HCT116 (cell line): ENCODE measurements at places on chromosomes 6 and 20. TPM values are rescaled to one million over a fixed set of nuclear protein-coding genes. Genes with fewer than 3 reads are reported as not detected.
A peak's percentile ranks its signal among the peaks of the same experiment; 100 is the strongest.

- H3K36me3 ChIP-seq, result peaks cover 7% of the 10 kb centered on the region; the same call in 1 of the 2 replicates
- DNase-seq, result no peak
- H3K4me1 ChIP-seq, result no peaks in the 10 kb centered on the region
- H3K27me3 ChIP-seq, result no peaks in the 10 kb centered on the region
Measured at GRCh38 chr6:129615496-129615895, 94.5 kb downstream of the ARHGAP18 start.

- H3K4me3 ChIP-seq, result peak overlapping the region; percentile 51
- peaks cover 4% of the 10 kb centered on the region; the same call in 1 of the 2 replicates for H3K4me1 ChIP-seq
- H3K27ac ChIP-seq, result no peak overlapping the region
- peak; percentile 47 for DNase-seq
Measured at GRCh38 chr20:46562373-46563169, 12.1 kb upstream of the OCSTAMP start.

DNA sequence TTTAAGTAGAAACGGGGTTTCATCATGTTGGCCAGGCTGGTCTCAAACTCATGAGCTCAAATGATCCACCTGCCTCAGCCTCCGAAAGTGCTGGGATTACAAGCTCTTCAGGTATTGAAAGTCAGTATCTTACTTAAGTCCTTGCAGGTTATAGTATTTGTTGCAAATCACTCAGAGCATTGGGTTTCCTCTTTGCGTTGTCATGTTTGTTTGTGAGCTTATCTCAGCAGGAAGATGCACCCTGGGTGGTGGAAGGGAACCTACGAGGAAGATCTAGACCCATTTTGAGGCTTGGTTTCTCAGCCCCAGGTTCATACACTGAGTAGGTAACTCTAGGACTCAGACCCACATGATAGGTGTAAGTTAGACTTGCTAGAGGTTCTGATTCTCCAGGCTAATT lies 18.6 kb downstream of the MYH7B start:
- no peak for DNase-seq
- no peak overlapping the region for H3K27ac ChIP-seq
- H3K36me3 ChIP-seq, result no peaks in the 10 kb centered on the region
- H3K4me1 ChIP-seq, result no peaks in the 10 kb centered on the region

DNA sequence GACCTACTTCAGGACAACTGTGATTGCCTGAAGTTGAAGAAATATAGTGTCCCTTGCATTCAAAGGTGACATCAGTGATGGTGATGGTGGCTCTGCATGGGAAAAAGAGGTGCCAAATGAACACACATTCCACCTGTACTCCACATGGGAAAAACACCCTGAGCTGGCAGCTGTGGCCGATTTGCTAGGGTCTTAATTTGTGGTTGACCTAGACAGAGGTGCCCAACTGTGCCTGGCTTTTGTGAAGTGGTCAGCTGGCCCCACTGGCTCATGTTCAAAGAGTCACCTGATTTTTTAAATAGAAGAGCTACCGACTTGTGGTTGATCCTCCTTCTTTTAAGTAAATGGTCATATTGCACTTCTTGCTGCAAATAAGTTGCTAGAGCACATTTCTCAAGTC lies 7.6 kb upstream of the GCNT2 start:
- H3K36me3 ChIP-seq, result no peaks in the 10 kb centered on the region
- DNase-seq, result no peak
- H3K4me1 ChIP-seq, result no peaks in the 10 kb centered on the region; the same call in 1 of the 2 replicates
- no peak overlapping the region for H3K4me3 ChIP-seq
- no peak overlapping the region for H3K27ac ChIP-seq

GRCh38 chr6:1966713-1967112 lies 278.7 kb downstream of the GMDS start:
- H3K4me1 ChIP-seq, result no peaks in the 10 kb centered on the region
- no peak overlapping the region for H3K27ac ChIP-seq
- DNase-seq, result no peak
- H3K4me3 ChIP-seq, result no peak overlapping the region
- H3K27me3 ChIP-seq, result no peaks in the 10 kb centered on the region
- no peaks in the 10 kb centered on the region for H3K36me3 ChIP-seq

GRCh38 chr6:135012349-135012748 lies 42.3 kb downstream of the HBS1L start:
- no peak overlapping the region for H3K27ac ChIP-seq
- no peak overlapping the region for H3K4me3 ChIP-seq
- no peaks in the 10 kb centered on the region for H3K4me1 ChIP-seq
- no peak for DNase-seq
- no peaks in the 10 kb centered on the region for H3K36me3 ChIP-seq

- no peaks in the 10 kb centered on the region for H3K27me3 ChIP-seq
- no peak overlapping the region for H3K4me3 ChIP-seq
- peaks cover 16% of the 10 kb centered on the region for H3K4me1 ChIP-seq
- DNase-seq, result no peak
- H3K36me3 ChIP-seq, result no peaks in the 10 kb centered on the region
- H3K27ac ChIP-seq, result no peak overlapping the region
Measured at GRCh38 chr6:157531986-157532365, 151.0 kb downstream of the ZDHHC14 start.

DNA sequence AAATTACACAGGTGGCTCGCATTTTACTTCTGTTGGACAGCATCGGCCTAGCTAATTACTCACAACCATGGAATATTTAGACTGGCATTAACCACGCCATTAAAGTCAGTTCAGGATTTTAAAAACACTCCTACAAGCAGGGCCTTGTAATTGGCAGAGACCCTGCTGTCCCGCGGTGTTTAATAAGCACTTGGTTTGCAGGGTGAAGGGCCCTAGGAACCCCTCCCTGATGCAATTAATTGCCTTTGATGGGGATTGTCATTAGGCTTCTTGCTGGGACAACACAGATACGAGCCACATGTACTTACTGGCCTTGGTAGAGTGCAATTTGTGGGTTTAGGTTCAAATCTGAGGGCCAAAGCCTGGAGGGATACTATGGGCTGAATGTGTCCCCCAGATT lies 7.8 kb upstream of the VSTM2L start:
- no peaks in the 10 kb centered on the region for H3K4me1 ChIP-seq
- H3K27me3 ChIP-seq, result peaks cover 10% of the 10 kb centered on the region; the same call in 1 of the 2 replicates
- H3K4me3 ChIP-seq, result no peak overlapping the region
- H3K27ac ChIP-seq, result no peak overlapping the region

DNA sequence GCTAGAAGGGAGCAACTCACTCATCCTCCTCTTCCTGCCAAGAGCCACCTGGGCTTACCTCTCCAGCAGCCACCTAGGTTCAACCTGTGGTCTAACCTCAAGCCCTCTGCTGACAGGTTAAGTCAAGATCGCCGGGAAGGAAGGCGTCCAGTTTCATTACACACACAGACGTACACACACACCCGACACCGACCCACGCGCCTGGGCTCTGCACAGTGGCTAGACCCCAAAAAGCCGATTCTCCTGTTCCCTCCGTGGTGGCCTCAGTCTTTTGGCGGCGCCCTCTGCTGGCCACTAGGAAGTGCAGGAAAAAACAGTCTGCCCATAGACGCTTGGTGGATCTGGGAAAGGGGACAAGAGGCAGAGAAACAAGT lies 52.8 kb downstream of the MRPL14 start:
- peak overlapping the region; percentile 31; the same call in 1 of the 2 replicates for H3K27ac ChIP-seq
- no peak for DNase-seq
- H3K27me3 ChIP-seq, result no peaks in the 10 kb centered on the region
- H3K36me3 ChIP-seq, result no peaks in the 10 kb centered on the region
- H3K4me3 ChIP-seq, result peak overlapping the region; percentile 38
- peaks cover 35% of the 10 kb centered on the region for H3K4me1 ChIP-seq

- no peak overlapping the region for H3K27ac ChIP-seq
- no peaks in the 10 kb centered on the region for H3K4me1 ChIP-seq
- no peaks in the 10 kb centered on the region for H3K36me3 ChIP-seq
- no peak for DNase-seq
Measured at GRCh38 chr6:121608270-121608669, 172.8 kb downstream of the GJA1 start.

The CTCFL gene
- 0.34 TPM for total RNA-seq

The ANGPT4 gene
- total RNA-seq, result not detected

The TRIM10 gene
- total RNA-seq, result 0.98 TPM

The DYNLRB1 gene
- 106 TPM for total RNA-seq

The SLC22A2 gene
- not detected for total RNA-seq

The UBE2V1 gene
- total RNA-seq, result 114 TPM

The C20orf96 gene
- total RNA-seq, result 22.1 TPM

The ZC2HC1B gene
- not detected for total RNA-seq
